Stimulated activated CD4-positive, alpha-beta T cell treated with anti-CD3 and anti-CD28 coated beads, Interleukin-12 subunit alpha, Interleukin-12 subunit beta, amount 100 ng/mL, for 4 hours (primary cell): ENCODE measurements at places on chromosomes 1 and 21.

DNA sequence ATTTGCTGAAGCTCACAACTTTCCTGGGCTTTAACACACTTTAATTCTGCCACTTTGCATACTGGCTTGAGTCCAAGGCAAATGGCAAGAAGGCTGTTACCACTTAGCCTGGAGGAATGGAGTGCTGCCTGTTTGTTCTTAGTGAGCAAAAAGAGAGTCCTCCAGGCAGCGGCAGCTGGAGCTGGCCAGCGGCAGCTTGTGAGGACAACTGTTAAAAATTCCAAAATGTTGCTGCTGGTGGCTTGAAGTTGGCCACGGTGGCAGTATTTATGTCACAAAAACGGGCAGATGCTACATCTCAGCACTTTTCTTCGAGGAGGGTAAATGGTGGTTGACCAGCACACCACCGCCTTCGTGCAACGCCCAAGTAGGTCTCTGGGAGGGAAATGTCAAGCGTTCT, 27.3 kb downstream of the STPG1 start:
- no peak for DNase-seq

- no peak for DNase-seq
Observed at GRCh38 chr1:29346576-29346975, 110.3 kb downstream of the PTPRU start.

DNA sequence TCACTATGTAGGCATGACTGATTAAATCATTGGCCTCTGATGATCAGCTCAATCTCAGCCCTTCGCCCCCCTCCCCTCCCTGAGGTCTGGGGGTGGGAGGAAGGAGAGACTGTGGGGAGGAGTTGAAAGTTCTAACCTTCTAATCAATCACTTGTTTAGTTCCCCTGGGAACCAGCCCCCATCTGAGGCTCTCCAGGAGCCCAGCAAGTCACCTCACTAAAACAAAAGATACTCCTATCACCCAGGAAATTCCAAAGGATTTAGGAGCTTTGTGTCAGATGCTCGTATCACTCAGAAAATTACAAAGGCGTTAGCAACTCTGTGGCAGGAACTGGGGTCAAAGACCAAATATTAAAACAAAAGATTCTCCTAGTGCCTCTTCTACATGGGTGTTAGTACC, 21.6 kb downstream of the SYF2 start:
- DNase-seq = no peak

GRCh38 chr1:156586892-156587477, 4.6 kb upstream of the NAXE start:
- no peak for DNase-seq

DNA sequence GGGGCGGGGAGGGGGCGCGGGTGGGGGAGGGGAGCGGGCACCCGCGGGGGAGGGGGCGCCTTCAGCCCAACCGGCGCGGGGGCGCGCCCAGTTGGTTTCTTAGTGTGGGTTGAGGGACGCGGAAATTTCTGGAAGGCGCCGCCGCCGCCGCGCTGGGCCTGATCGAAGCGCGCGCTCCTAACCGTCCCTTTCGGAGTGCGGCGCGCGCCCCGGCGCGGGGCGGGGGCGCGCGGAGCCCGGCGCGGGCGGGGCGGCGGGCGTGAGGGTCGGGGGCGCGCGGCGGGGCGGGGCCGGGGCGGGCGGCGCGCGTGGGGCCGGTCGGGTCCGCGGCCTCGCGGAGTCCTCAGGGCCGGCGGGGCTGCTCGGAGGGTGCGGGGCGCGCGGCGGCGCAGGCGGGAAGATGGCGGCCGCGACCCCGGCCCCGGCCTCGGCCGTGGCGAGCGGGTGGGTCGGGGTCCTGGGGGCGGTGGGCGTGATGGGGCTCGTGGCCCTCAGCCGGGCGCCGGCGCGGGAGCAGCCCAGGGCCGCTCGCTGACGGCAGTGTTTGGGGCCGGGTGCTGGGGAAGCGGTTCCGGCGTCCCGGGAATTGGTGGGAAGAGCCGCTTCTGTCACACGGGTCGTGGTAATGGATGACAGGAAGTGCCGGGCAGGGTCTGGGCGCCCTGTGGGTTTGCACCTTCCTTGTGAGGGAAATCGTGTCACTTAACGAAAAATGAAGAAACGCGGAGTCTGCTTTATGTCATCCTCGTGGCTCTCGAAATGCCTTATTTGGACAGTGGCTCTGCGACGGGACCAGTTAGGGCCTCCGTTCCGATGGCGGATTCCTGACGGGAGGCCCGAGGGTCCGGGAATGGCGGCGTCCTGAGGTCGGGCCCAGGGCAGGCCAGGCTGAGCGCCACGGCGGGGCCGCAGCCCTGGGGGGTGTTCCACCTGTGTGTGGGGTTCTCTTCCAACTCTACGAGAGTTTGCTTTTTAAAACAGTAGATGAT, 764 bp downstream of the PKNOX1 start:
- DNase-seq = peak; percentile 73

GRCh38 chr21:46254208-46254975, 25.8 kb upstream of the LSS start:
- no peak for DNase-seq

GRCh38 chr1:236862615-236863211, 67.6 kb downstream of the MTR start:
- DNase-seq = no peak
